ENCODE measurements at places on chromosomes 7 and 10. TPM values are rescaled to one million over a fixed set of nuclear protein-coding genes. Genes with fewer than 3 reads are reported as not detected.

SRRM3 gene
- total RNA-seq, result not detected

SNCG gene
- total RNA-seq, result 0.72 TPM

CREB5 gene
- total RNA-seq, result 0.48 TPM

LIPF gene
- total RNA-seq, result not detected

- DNase-seq, result no peak
Observed at GRCh38 chr7:5194571-5194970, 4.5 kb downstream of the WIPI2 start.

DNA sequence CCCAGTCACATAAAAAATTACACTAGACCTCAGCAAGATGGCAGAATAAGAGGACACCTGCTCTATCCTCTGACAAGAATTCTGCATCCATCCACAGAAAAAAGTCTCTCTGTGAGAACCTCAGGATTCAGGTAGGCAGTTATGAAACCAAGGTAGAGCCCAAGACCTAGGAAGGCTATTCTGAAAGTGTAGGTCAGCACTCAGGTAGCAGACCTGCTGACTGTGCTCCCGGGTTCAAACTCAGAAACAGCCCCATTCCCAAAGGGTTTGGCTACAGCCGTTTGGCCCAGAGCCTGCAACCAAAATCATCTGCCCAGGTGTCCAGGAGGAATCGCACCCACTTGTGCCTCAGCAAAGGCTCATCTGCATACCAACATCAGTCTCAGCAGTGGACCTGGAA is 37.7 kb downstream of the COA1 start:
- DNase-seq, result no peak

- no peak for DNase-seq
Observed at GRCh38 chr10:32148864-32149251, 92.6 kb upstream of the KIF5B start.

DNA sequence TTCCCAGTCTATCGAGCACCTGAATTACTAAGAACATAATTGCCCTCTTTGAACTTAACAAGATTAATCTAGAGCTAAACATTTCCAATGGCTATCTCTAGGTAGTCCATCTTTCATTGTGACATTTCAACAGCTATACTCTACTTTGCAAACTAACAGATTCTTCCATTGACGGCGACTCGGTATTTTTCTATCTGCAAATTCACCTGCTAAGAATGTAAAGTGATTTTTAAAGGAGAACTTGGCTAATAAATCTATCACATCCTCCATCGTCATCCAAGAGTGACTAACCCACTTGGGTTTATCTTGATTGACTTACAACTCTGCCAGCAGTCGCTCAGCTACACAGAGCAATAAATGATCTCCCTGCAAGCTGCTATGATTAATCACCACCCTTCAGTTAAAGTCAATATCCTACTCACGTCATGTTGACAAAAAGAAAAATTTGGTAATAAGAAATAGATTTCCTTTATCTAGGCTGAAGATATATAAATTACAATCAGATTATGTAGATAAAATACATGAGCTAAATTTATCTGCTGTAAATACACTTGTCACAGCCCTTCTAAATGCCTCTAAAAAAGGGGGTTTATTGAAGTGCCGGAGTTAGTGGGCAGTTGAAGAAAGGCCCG is 99.5 kb downstream of the SFMBT2 start:
- no peak for DNase-seq

DNA sequence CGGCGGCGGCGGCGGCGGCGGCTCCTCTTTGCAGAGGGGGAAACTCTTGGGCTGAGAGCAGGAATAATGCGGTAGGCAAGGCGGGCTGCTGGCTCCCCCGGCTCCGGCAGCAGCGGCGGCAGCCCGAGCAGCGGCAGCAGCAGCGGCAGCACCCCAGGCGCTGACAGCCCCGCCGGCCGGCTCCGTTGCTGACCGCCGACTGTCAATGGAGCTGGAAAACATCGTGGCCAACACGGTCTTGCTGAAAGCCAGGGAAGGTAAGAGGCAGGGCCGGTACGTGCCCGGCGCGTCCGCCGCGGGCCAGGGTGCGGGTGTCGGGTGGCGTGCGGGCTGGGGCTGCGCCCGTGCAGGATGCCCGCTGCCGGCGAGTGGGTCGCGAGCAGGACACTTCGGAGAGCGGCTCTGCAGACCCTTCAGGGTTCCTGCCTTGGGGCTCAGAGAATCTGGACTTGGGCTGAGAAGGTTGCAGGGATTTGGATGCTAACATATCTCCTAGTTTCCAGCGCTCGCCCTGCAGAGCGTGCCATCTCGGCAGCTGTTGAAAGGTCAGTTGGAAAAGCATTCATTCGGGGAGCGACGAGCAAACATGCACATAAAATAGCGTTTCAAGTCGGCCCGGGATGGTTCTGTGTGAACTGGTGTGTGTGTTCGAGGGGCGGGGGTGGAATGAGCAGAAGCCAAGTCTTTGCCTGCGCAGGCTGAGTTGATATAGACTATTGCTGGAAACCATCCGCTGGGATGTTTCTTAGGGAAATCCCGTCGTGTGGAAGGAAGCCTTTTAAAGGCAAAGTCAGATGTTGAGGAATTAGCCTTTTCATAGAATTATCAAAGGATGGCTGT is 562 bp downstream of the GRK5 start:
- DNase-seq, result peak; percentile 65

DNA sequence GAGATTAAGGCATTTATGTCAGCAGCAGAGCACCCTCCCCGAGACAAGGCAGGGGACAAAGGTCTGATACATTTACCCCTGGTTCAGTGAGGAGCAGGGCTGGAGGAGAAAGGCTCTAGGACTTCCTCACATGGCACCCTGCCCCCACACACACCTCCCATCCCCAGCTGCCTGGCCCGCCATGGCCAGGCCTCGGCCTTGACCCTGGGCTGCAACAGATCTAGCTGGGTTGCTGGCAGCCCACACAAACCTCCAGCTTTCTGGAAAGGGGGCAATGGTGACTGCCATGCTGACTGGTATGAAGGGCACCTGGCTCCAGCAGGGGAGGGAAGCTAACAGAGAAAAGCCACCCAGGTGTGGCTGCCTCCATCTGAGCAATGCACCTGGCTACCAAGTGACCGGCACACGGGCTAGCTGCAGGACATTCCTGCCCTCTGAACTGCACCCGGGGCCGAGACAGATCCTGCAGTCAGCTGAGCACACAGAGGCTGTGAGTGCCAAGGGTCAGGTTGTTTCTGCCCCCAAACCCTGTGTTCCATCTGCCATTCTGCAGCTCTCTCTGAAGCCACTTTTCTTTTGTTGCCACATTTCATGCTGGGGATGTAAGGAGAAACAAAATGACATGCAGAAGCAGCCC is 85.8 kb upstream of the LRRC18 start:
- no peak for DNase-seq

DNA sequence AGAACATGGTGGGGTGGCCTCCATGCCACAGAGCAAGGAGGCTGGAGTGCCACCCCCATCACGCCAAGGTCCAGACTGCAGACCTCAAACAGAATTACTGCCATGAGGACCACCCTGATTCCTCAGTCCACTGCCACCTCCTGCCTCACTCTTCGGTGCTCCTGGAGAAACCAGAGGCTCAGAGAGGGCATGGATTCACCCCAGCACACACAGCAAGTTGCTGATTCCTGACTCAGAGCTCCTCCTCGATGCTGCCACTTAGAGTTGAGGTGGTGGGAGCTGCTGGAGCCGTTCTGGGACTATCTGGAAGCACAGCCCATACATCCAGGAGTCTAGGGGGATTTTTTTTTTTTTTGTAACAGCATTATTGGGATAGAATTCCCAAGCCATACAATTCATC is 22.0 kb upstream of the MYL10 start:
- DNase-seq, result no peak

GRCh38 chr7:1811850-1812508 is 141.9 kb downstream of the ELFN1 start:
- DNase-seq, result no peak

- DNase-seq, result peak; percentile 86
Observed at GRCh38 chr7:28093623-28094232, 86.9 kb downstream of the JAZF1 start.

GRCh38 chr10:59857049-59857448 is 49.3 kb downstream of the CCDC6 start:
- DNase-seq, result no peak

- no peak for DNase-seq
Observed at GRCh38 chr7:1342090-1342640, 109.5 kb downstream of the UNCX start.

DNA sequence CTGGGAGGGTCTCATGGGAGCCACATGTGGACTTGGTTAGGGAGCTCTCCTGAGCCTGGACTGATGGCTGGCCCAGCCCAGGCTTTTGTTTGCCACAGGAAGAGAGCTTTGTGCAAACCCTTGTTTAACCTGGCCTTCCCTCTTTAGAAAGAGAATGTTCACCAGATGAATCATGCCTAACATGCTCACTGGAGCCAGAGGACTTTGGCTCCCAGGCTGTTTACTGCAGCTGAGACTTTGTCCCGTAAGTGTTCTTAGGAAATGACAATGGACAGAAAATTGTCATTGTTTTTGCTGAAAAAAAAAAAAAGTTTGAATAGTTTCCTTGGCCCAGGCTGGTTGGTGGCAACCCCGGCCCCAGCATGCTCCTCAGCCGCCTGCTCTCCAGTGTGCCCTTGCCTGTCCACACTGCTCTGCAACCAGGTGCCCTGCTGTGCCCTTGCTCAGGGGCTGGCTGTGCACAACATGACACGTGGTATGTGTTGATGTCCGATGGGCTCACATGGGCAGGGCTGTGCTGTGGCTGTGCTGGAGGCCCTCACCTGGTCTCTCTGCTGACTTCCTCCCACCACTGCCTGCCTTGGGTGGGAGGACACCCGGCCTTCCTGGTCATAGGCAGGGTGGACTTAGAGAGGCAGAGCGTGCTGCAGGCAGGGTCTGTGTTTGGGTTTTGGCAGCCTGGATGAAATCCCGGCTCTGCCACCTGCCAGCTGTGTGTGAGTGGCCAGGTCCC is 215.3 kb upstream of the ZNF32 start:
- no peak for DNase-seq

Measured in activated naive CD4-positive, alpha-beta T cell treated with anti-CD3 and anti-CD28 coated beads for 36 hours (primary cell).